Breast epithelium (tissue), 4 donors: ENCODE measurements at places on chromosomes 4 and X. TPM values are rescaled to one million over a fixed set of nuclear protein-coding genes. Genes with fewer than 3 reads are reported as not detected.
A peak's percentile ranks its signal among the peaks of the same experiment; 100 is the strongest.

GRCh38 chr4:166308647-166309046 lies 435.6 kb downstream of the TLL1 start:
- H3K27me3 ChIP-seq: no peaks in the 10 kb centered on the region
- DNase-seq: no peak
- no peaks in the 10 kb centered on the region for H3K36me3 ChIP-seq
- H3K27ac ChIP-seq: no peak overlapping the region

DNA sequence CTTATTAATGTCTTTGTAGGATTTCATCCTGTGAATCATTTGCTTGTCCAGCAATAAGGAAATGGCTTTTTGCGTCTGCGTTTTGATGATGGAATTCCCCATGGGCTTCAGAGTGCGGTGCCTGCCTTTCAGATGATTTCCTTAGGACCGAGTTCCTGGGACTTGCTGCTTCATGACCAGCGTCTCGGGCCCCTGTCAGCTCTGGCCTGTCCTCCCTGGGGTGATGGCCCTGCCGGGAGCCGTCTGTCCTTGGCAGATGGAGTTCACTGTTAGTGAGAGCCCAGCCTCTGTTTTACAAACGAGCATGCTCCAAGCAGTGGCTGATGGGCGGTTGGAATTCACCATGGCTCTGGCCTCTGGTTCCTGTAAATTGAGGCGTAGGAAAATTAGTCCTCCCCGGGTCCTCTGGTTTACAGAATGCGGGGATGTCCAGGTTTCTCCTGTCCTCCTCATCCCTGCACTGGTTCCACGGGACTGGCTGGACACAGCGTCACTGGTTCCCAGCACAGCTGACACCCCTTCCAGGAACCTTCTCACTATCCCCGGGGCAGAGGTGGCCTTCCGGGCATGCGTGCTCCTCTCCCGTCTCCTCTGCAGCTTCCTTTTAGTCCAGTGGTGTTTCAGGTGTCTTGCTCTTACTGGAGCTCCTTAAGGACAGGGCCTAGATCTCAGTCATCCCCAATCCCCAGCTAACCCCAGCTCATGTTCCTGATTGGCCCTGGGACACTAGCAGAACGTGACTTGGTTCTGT lies 34.9 kb downstream of the TBC1D14 start:
- no peak overlapping the region for H3K4me3 ChIP-seq
- H3K27ac ChIP-seq: peak overlapping the region; percentile 25

DNA sequence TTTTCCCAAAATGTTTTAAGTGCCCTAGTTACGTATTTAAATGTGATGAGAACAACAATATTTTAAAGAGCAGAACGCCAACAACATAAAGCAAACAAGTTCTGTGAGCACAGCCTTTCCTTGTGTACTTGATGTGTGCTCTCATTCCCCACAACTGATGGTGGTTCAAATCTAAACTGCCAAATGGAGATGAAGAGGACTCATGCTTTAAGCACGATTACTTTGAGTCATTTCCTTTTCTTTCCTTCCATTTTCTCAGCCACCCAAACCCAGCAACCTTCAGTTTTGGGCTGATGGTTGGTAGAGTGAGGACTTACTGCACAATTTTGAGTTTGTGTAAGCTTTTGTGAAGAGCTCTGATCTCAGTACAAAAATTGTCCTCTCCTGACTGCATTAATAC lies 1.7 kb downstream of the NSD2 start:
- H3K36me3 ChIP-seq: no peaks in the 10 kb centered on the region
- no peak overlapping the region for H3K4me3 ChIP-seq
- H3K27me3 ChIP-seq: no peaks in the 10 kb centered on the region
- DNase-seq: no peak
- H3K4me1 ChIP-seq: no peaks in the 10 kb centered on the region

- H3K4me1 ChIP-seq: no peaks in the 10 kb centered on the region
- no peak overlapping the region for H3K27ac ChIP-seq
- H3K27me3 ChIP-seq: no peaks in the 10 kb centered on the region
- no peak for DNase-seq
Observed at GRCh38 chr4:150342945-150343344, 239.0 kb upstream of the MAB21L2 start.

DNA sequence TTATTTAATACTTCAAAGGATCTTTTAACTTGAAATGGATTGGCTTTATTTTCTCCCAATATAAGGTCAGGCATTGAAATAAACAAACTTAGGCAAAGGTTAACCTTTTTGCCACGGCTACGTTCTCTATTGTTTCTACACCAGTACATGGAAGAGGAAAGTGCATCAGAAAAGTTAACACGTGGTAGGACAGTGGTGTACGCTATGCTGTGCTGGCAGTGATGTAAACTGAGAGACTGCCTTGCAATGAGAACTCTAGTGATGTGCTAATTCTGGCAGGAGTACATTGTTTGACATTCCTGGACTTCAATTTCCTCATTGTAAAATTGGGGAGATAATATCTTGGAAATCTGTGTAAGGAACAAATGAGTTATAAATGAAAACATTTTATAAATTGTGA lies 208.2 kb downstream of the TMA16 start:
- H3K36me3 ChIP-seq: no peaks in the 10 kb centered on the region
- no peak overlapping the region for H3K27ac ChIP-seq
- no peak overlapping the region for H3K4me3 ChIP-seq
- DNase-seq: no peak
- H3K27me3 ChIP-seq: no peaks in the 10 kb centered on the region

Gene ADH1B
- 5,080 TPM for total RNA-seq

- H3K27ac ChIP-seq: peak overlapping the region; percentile 17
- no peaks in the 10 kb centered on the region for H3K4me1 ChIP-seq
- H3K27me3 ChIP-seq: no peaks in the 10 kb centered on the region
- H3K4me3 ChIP-seq: peak overlapping the region; percentile 54
- DNase-seq: no peak
Observed at GRCh38 chrX:67545893-67546495, 2.2 kb downstream of the AR start.
